Activated T-helper 1 cell treated with anti-CD3 and anti-CD28 coated beads, Interleukin-12 subunit alpha, Interleukin-12 subunit beta, Interleukin-2, Interleukin-4 antibody, amounts not matched to agents 30 ng/mL and 10 ng/mL and 1 ng/mL, durations not matched to agents 14 hours and 24 hours and 36 hours (primary cell): ENCODE measurements at places on chromosomes 12 and 14. TPM values are rescaled to one million over a fixed set of nuclear protein-coding genes. Genes with fewer than 3 reads are reported as not detected.

DNA sequence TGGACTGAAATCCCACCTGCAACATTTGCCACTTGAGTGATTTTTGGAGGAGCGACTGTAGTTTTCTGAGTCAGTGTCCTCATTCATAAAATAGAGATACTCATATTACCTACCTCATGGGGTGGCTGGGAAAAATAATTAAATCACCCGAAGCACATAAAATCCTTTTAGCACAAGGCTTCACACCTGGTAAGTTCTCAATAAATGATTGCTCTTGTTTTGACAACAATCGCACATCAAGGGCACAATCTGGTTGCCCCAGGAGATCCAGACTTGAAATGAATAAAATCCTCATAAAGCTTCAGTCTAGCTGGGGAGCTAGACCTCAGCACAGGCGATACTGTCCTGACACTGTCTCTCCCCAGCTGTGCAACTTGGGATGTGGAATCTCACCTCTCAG, 76.0 kb upstream of the CCDC60 start:
- H3K36me3 ChIP-seq: no peaks in the 10 kb centered on the region
- no peak overlapping the region for H3K4me3 ChIP-seq
- DNase-seq: no peak
- no peak overlapping the region for H3K27ac ChIP-seq
- no peaks in the 10 kb centered on the region for H3K4me1 ChIP-seq

DNA sequence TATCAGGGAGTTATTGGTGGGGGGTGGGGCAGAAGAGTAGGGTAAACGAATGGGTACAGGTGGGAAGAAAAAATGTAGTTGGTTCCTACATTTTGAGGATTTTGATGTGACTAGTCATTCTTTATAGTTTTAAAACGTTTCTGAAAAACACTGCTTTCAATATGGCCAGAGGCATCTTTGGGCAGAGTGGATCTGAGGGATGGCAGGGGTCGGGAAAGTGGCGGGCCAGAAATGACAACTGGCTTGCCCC, 527 bp upstream of the ATP23 start:
- H3K27me3 ChIP-seq: no peaks in the 10 kb centered on the region
- peaks cover 51% of the 10 kb centered on the region for H3K4me1 ChIP-seq
- H3K36me3 ChIP-seq: peaks cover 1% of the 10 kb centered on the region
- no peak for DNase-seq

A2M gene
- total RNA-seq: not detected in 2 replicates

- H3K27ac ChIP-seq: no peak overlapping the region
- DNase-seq: no peak
- no peak overlapping the region for H3K4me3 ChIP-seq
- H3K36me3 ChIP-seq: no peaks in the 10 kb centered on the region
Measured at GRCh38 chr12:96063046-96063445, 27.7 kb upstream of the LTA4H start.

FLRT2 gene
- not detected in 2 replicates for total RNA-seq

DNA sequence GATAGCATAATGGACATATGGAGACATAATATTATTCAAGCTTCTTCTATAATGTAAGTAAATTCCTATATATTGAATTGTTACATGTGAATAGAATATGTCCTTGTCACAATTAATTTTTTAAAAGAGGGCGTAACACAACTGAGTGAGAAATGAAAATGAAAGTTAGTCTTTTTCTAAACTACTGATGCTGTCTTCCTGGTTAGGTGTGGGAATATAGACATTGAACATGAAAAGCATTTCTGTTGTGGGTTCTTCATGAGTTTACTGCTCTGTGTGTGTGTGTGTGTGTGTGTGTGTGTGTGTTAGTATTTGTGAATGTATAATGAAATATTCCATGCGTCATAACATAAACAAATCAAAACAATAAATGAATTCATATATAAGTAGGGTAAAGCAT, 40.5 kb upstream of the RTL1 start:
- peaks cover 10% of the 10 kb centered on the region for H3K4me1 ChIP-seq
- H3K36me3 ChIP-seq: no peaks in the 10 kb centered on the region
- H3K27me3 ChIP-seq: peaks cover 5% of the 10 kb centered on the region
- H3K4me3 ChIP-seq: no peak overlapping the region

- no peak overlapping the region for H3K27ac ChIP-seq
- DNase-seq: no peak
- no peaks in the 10 kb centered on the region for H3K36me3 ChIP-seq
Measured at GRCh38 chr14:28361486-28361885, 405.1 kb upstream of the FOXG1 start.

DNA sequence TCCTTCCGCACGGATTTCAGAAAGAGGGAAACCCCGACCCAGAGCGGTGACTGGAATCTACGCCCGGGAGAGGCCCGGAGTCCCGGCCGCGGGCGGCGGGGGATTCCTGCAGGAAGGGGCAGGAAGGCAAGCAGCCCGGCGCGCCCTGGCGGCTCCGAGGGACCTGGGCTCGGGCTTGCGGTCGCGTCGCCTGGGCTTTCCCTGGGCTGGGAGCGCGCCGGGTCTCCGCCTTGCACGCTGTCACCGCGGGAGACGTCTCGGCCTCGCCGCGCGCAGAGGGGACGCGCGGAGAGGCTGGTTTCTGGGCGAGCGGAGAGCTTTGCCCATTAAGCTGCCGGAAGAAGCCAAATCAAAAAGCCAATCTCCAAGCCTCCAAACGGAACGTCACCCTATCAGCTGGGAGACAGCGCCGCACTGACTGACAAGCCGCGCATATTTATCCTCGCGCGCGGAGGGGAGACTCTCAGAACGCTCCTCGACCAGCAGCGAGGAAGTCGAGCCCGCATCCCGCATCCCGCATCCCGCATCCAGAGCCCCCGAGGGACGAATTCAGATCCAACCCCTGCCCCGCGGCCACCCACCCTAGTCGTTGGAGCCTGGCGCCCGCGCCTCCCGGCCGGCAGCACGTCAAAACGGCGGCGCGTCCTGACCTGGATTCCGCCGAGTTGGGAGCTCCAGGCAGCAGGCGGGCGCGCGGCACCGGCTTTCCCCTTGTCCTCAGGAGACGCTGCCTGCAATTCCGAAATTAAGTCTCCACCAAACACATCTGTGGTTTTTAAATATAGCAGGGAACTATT, at the start of gene SLC8A3:
SLC8A3 (minus strand) TSS at position 293 of the 797 bp plus-strand sequence. CDS start 20,529 bp downstream, outside the sequence.
- H3K27me3 ChIP-seq: peaks cover 49% of the 10 kb centered on the region
- DNase-seq: no peak
- H3K36me3 ChIP-seq: no peaks in the 10 kb centered on the region
- H3K4me1 ChIP-seq: peaks cover 6% of the 10 kb centered on the region

TAS2R19 gene
- 3.6 and 4.3 TPM in 2 replicates for total RNA-seq

DNA sequence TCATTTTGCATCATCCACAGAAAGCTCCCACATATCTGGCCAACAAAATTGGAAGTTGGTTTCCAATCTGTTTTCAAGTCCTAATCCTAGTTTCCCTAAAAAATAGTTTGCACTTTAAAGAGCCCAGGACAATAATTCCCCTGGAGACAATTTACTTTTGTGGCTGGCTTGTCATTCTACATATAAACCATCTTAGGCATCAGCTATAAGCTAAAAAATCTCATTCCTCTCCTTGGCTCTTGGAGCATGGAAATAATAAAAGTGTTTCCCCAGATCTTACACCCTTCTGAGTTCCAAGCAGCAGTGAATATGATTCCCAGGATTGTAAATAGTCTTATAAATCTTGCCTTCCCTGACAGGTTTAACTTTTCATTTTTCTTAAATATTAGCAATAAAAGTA, 89.1 kb upstream of the NUDT4 start:
- no peaks in the 10 kb centered on the region for H3K36me3 ChIP-seq
- H3K4me3 ChIP-seq: no peak overlapping the region
- H3K4me1 ChIP-seq: no peaks in the 10 kb centered on the region

DNA sequence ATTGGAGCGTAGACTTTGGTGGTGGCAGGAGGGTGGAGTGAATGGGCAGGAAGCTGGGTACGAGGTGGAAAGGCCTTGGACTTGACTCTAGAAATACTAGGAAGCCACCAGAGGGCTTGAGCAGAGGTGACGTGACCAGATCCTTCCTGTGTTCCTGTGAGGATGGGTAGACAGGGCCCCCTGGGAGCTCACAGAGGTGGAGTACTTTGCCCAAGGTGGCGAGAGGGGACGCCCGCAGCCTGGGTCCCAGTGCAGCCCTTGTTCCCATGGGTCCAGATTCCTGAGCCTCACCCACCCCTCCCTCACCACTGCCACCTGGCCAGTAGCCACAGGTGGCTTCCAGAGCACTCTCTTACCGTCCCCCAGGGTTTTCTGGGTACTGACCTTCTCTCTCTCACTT, 89.8 kb downstream of the KIF26A start:
- peaks cover 8% of the 10 kb centered on the region for H3K4me1 ChIP-seq
- no peak for DNase-seq
- H3K36me3 ChIP-seq: peaks cover 5% of the 10 kb centered on the region
- no peak overlapping the region for H3K4me3 ChIP-seq
- H3K27ac ChIP-seq: peak overlapping the region; percentile 50

- H3K36me3 ChIP-seq: no peaks in the 10 kb centered on the region
- DNase-seq: no peak
- H3K4me3 ChIP-seq: no peak overlapping the region
- no peaks in the 10 kb centered on the region for H3K4me1 ChIP-seq
Measured at GRCh38 chr12:25793196-25793595, 165.3 kb upstream of the RASSF8 start.

INHBC gene
- 0.15 TPM in 1 of 2 replicates, not detected in the other for total RNA-seq

GRCh38 chr12:27823038-27823437, 43.0 kb upstream of the MANSC4 start:
- no peak for DNase-seq
- no peak overlapping the region for H3K4me3 ChIP-seq
- no peaks in the 10 kb centered on the region for H3K36me3 ChIP-seq
- peaks cover 59% of the 10 kb centered on the region for H3K4me1 ChIP-seq
- H3K27ac ChIP-seq: peak overlapping the region; percentile 53
- peaks cover 26% of the 10 kb centered on the region for H3K27me3 ChIP-seq

KERA gene
- total RNA-seq: not detected in 2 replicates

- no peaks in the 10 kb centered on the region for H3K36me3 ChIP-seq
- no peak overlapping the region for H3K4me3 ChIP-seq
- no peaks in the 10 kb centered on the region for H3K27me3 ChIP-seq
- H3K27ac ChIP-seq: no peak overlapping the region
Measured at GRCh38 chr12:47733142-47733541, 7.9 kb upstream of the ENDOU start.
